ENCODE measurements at places on chromosomes 3 and 15.

- DNase-seq = no peak
Observed at GRCh38 chr15:80241508-80241907, 10.5 kb downstream of the CTXND1 start.

DNA sequence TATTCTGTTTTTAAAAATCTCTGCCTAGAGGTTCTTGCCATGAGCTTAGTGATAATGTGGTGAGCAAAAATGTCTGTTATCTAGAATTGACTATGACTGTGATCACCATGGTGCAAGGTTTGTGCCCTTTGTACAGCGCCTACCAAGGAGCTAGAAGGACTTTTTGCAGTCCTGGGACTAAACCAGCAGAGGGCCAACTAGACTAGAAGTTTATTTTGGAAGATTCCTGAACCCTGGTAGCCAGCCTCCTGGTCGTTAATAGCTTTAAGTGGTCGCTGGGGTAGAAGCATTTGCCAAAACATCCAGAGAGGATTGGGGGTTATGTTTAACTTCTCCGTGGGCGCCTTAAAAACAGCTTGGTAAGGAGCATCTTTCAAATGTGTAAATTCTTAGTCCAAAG is 7.8 kb downstream of the SCG5 start:
- DNase-seq = peak; percentile 41

GRCh38 chr3:17074559-17074958 is 189.8 kb downstream of the PLCL2 start:
- no peak for DNase-seq

DNA sequence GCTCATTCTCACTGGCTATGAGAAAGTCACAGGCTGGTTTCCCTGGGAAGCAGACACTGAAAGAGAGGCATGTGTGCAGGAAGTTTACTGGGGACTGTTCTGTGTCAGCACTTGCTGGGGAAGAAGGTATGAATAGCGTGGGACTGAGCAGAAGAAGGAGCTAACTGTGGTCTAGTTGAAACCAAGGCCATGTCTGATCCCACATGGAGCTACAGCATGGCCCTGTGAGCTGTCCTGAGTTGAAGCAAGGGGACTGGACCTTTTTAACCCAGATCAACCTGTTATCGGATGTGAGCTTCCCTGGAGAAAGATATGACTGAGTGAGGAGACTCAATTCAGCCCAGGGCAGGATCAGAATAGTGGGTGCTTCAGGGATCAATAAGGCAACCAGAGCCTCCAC is 53.7 kb downstream of the DCLK3 start:
- no peak for DNase-seq

GRCh38 chr3:82376883-82377282 is 615.4 kb upstream of the GBE1 start:
- DNase-seq = no peak

Measured in fibroblast of skin of right quadriceps (primary cell).